ENCODE measurements at places on chromosomes 6 and 20.

DNA sequence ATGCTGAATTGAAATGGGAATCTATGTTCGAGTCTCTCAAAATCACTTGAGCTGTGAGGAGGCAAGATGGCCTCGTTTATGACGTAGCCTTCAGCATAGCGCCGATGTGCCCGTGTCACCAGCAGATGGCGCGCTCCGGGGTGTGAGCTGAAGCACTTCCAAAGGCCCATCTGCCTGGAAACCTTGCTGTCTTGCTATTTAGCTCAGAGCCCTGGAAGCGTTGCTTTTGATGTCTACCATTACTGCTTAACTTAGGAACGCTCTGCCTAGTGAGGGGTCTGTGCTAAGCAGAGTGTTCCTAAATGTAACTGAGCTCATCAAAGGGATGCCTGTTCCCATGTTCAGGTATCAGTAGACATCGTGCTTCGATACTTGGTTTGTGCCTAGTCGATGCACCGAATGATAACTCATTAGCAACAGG is 67.7 kb downstream of the SYCP2L start:
- peak; percentile 78 for DNase-seq

DNA sequence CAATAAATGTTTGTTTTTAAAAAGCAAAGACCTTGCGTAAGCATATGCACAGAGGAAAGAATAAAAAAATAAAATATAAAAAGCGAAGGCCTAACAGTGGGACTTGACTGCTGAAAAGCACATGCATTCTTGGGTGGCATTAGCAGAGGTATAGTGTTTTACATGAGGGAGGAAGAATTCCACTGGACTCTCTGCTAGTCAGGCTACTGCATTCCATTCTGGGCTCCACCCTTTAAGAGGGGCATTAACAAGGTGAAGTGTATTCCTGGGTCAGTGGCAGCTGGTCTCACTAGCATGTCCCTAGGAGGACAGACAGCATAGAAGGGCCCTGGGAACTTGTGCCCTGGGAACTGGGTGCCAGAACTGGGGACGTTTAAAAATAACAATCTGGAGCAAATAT is 134.1 kb downstream of the SOBP start:
- no peak for DNase-seq

DNA sequence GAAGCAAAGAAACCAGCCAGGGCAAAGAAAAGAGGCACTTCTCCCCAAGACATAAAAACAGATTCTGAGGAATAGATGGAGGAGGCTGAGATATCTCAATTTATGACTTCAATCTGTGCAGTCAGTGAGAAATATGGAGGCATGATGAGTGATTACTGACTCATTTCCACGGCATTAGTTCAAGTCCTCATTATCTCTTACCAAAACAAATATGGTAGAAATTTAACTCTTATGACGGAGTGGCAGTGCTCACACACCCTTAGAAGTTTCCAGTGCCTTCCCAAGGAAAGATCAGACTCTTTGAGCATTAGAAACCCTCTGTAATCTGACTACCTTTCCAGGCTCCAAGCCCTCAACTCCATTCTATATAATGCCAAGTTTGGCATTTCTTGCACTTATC is 364.1 kb downstream of the ARHGAP18 start:
- DNase-seq = no peak

DNA sequence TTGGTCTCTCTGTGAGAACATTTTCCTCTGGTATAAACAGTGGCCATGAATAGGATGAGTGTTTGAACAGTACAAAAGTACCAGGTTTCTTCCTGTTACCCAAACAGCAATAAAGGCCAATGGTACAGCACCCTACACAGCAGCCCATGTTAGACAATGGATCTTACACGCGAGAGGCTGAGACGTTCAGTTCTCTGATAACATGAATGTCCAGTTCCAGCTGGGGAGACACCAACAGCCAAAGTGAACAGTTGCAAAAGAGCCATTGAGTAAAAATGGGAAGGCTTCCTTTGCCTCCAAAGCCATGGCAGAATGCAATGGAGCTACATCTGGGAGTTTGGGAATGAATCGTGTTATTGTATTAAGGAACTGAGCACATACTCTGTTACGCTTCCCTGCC is 246.8 kb upstream of the SGK1 start:
- no peak for DNase-seq

DNA sequence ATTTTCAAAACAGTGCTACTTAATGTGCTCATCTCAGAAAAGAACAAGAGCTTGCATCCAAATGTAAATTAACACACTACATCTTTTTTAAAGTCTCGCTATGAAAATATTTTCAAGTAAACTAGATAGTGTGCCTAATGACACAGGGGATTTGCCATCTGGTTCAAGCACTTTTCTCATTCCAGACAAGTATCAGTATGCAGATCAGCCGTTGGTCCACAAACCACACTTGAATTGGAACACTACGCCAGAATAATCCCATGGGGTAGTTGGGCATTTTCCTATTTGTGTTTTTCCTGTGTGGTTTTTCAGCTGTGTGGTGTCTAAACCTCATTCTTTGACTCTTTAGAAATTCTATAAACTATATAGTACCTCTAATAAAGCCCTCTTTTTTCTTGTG is 256.2 kb downstream of the EPHA7 start:
- DNase-seq = no peak

DNA sequence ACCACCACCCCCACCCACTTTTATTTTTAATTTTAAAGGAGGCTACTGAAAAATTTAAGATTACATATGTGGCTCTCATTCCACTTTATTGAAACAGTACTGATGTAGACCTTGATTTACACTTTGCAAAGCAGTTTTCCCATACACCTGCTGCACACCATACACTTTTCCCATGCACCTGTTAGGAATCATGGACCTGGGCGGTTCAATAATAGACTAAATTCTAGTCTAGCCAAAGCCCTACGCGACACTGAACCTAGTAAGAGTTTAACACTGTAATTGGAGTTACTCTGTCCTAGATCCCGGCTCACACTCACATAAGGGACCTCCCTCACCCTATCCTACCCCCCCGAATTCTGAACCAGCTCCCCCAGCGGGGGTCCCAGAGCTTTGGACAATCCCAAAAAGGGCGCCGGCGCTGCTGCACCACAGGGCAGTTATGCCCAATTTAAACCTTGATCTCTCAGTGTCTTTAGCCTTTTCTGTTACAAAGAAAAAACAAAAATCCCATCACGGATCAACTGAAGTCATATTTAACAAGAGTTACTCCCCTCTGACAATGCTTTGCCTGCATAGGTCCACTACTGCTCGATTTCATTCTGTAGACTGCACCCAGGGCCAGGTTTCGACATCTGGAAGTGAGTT is 2.4 kb upstream of the GCLC start:
- no peak for DNase-seq

DNA sequence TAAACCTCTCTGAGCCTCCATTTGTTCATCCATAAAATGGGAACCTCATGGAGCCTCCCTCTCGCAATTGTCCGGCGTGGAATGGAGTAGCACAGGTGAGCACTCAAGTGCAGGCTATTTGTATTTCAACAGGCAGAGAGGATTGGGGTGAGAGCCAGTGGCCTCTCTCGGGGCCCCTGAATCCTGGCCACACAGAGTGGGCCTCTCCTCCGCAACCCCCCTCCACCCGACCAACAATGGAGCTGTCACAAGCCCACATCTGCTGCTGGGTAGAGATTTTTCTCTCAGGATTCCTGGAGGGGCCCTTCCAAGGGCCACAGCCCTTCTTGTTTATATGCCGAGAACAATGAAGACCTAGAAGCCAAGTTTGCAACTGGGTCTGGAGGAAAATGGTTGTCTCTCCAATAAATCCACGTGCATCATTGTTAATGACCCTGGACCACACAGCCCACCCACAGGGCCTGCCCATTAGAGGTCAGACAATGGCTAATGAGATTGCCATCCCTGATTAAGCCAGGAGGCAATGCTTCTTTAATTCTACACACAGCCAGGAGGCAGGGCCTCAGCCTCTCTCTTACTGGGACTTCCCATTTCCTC is 233.0 kb downstream of the ANKRD60 start:
- DNase-seq = no peak

DNA sequence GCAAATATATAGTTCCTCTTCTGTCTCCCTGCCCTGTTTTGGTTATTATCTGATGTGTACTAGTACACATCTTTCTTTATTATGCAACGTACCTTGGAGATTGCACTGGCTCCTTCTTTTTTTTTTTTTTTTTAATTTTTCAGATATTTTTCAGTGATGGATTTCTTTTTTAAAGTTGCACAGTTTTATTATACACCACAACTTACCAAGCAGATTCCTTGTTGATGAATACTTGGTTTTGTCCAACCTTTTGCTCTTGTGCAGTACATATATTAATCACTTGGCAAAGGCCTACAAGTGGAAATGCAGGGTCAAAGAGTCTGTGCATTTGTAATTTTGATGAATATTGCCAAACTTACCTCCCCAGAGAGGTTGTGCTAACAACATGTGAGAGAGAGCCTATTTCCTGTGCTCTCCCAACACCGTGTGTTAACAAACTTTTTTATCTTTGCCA is 50.1 kb upstream of the RNF24 start:
- DNase-seq = peak; percentile 50

- no peak for DNase-seq
Observed at GRCh38 chr6:11241154-11241792, 8.8 kb upstream of the NEDD9 start.

- no peak for DNase-seq
Observed at GRCh38 chr6:31407699-31408098, 4.3 kb downstream of the MICA start.

DNA sequence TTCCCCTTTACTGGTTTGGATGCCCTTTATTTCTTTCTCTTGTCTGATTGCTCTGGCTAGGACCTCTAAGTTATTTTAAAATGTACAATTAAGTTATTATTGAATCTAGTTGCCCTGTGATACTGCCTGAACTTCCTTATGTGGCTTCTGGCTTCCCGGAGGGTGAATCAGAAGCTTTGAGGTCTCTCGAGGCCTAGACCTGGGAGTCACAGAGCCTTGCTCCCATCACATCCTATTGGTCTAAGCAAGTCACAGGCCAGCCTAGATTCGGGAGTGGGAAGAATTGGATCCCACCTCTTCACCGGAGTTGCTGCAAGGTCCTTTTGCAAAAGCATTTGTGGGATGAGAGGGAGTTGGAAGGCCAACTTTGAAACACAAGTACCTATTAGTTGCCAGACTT is 15.2 kb downstream of the BCAS4 start:
- no peak for DNase-seq

GRCh38 chr6:154689493-154690255 is 43.5 kb upstream of the SCAF8 start:
- no peak for DNase-seq

DNA sequence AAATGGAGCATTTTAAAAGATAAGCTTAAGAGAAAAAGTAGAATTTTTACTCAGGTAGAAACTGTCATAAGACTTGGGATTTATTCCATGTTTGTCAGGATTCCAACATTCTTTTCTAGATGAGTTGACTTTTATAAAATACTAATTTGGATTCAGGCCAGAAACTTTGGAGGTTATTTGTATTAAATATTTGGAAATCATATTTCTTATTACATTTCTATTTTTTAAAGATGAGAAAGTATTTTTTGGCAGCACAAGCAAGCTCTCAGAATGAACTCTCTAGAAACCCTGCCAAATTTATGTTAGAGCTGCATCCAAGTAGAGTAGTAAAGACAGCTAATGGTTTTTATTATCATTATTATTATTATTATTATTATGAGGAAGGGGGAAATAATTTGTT is 1014.9 kb upstream of the GJE1 start:
- no peak for DNase-seq

DNA sequence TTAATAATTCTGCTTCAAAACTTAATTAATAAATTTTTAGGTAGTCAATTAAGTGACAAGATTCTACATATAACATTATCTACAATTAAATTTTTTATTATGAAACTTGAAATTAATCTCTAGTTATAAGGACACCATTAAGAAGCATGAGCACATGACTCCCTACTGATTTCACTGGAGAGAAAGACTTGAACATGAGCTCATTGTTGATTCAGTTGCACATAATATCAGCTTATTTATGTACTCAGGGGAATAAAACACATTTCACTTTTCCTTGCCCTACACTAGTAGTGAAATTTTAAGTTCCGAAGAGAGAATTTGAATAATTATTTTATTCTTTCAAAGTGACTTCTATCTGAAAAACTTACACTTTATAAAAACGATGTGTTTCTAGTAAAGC is 370.2 kb upstream of the EPHA7 start:
- no peak for DNase-seq

DNA sequence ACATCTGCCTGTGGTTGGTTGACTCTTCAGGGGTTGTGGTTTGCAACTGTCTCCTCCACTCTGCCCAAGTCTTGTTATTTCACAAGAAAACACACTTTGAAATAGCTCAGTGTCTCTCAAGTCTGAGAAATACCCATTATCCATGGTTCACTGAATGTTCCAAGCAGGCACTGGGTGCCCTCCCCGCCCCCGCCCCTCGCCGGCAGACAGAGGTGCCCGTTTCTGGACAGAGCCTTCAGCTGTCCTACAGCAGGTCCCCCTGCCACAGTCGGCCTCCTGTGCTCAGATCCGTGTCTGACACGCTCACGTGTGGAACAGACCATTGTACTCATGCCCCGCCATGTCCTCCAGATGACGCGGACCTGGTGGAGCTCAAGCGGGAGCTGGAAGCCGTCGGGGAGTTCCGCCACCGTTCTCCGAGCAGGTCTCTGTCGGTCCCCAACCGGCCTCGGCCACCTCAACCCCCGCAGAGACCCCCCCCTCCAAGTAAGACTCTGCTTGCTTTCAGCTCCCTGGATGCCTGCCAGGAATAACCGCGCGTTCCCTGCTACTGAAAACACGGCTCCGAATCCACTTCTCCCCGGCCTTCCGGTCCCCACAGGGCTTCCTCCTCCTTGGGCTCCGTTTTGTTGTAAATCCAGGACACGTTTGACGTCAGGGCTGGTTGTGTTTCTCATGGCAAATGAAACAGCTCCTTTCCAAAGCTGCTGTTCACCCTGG is 81.4 kb downstream of the SERAC1 start:
- no peak for DNase-seq

GRCh38 chr6:79435746-79436145 is 101.5 kb downstream of the LCA5 start:
- DNase-seq = no peak

DNA sequence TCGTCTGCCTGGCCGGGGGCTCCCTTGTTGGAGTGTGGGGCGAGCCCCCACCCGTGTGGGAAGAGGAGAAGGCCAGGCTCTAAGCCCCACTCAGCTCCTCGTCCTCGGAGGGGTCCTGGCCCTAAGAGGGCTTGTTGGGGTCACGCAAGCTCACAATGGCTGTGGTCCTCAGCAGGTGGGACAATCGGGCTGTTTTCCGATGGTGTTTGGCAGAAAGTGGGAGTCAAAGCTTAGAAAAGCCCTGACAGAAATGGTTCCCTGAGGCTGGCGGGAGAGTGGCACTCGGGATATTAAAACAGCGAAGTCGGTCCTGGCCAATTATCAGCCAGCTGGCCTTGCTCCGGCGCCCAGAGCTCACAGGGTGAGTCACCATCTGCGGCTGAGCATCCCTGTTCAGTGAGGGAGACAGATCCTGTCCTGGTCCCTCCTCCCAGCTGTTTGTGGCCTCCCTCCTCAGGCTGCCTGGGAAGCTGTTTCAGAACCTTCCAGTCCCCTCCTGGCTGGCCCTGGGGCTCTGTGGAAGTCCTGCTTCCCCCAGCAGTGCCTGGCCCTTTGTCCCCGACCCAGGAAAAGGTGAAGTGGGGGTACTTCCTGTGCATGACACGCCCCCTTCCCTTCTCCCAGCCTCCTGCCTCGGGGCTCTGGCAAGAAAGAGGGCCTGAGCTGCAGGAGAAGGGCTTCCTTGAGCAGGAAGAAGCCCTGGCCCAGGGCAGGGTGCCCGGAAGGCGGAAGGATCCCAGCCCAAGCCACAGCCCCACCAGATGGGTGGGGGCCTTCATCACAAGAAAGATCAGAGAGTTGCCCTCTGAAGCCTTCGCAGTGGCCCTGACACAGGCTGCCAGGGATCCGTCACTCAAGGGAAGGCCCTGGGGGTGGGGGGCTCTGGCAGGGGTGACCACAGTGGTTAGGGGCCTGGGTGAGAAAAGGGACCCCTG is 53.6 kb upstream of the BHLHE23 start:
- peak; percentile 13 for DNase-seq

GRCh38 chr20:1034415-1034789 is 32.3 kb upstream of the RSPO4 start:
- DNase-seq = no peak

All from right hindlimb (tissue), 1 donor.